ENCODE measurements at places on chromosomes 11 and 22. TPM values are rescaled to one million over a fixed set of nuclear protein-coding genes. Genes with fewer than 3 reads are reported as not detected.

DNA sequence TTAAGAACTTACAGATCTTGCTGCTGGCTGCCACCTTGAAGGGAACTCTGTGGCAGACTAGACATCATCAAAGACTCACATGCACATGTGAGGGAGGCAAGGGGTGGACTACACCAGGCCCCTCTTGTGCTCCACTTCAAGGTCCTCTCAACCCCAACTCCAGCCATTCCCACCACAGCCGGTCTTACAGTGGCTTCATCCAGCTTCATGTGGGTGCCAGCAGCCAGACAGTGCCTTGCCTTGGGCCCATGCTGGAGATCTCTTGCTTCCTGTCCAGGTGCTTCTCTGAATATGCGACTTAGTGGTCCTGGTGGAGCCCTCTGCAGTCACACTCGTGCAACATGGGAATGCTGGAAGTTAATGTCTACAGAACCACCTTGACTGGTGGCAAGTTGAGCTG, 44.6 kb upstream of the WNT7B start:
- DNase-seq: no peak

DNA sequence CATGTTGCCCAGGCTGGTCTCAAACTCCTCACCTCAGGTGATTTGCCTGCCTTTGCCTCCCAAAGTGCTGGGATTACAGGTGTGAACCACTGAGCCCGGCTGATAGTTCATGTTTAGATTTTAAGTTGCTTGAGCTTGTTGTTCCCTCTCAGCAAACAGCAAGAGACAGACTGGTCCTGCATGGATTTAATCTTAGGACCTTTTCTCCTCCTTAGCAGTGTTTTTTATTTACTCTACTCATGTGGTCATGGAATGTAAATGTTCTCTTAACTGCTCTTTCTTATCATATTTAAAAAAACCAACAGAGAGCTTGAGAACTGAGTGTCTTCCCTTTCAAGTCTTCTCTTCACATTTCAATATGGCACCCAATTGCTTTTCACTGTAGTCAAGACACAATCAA, 22.7 kb upstream of the PRDM10 start:
- DNase-seq: no peak

DNA sequence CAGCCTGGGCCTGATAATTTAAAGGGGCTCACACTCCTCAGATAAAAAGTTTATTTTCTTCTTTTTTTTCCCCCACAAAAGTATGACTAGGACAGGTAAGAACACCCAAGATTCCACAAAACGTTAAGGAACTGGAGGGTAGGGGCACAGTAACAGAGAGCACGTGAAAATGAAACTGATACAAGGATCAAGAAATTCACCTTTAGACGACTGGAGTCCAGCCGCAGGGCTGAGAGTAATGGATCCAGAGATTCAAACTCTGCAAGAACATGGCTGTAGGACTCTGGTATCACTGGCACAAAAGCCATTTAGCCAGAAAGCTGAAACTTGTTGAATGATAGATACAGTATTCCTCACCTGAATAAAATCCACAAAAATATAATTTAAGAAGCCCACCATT, 4.4 kb downstream of the HPS5 start:
- no peak for DNase-seq

DNA sequence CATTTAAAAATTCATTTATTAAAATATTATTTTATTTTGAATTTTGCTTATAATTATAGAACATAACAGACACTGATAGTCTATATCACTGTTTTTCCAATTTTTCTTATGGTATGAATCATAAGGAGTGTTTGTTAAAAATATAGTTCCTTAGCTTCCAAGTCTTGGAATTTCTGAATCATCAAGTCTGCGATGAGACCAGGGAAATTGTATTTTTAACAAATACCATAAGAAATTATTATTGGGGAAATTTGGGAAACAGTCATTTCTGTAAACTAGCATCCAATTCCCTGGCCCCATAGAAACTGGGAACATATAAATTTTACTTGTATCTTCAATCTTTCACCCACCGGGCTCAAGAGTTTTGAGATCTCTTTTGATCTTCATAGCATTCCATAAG, 38.0 kb upstream of the PICALM start:
- no peak for DNase-seq

MOV10L1 gene
- total RNA-seq: 0.21 TPM

- no peak for DNase-seq
Measured at GRCh38 chr11:93514712-93515111, 28.5 kb downstream of the SMCO4 start.

DNA sequence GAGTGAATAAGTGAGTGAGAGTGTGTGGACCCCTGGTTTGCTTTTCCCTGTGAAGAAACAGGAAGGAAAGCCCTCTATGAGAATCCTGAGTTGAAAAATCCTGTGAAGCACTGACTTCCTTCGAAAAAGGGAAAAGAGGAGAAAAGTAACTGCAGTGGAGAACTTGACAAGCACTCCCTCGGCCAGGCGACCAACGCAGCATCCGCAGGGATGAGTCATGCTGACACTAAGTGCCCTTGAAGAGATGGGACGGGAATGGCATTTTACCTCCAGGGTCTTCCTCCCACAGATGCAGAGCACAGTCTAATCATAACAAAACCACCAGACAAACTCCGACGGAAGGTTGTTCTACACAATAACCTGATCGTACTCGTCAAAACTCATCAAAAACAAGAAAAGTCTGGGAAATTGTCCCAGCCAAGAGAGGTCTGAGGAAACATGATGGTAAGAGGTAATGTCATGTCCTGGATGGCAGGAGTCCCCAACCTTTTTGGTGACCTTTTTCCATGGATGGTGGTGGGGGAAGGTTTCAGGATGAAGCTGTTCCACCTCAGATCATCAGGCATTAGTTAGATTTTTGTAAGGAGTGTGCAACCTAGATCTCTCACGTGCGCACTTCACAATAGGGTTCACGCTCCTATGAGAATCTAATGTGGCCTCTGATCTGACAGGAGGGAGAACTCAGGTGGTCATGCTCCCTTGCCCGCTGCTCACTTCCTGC, 132.2 kb upstream of the B3GAT1 start:
- no peak for DNase-seq

DNA sequence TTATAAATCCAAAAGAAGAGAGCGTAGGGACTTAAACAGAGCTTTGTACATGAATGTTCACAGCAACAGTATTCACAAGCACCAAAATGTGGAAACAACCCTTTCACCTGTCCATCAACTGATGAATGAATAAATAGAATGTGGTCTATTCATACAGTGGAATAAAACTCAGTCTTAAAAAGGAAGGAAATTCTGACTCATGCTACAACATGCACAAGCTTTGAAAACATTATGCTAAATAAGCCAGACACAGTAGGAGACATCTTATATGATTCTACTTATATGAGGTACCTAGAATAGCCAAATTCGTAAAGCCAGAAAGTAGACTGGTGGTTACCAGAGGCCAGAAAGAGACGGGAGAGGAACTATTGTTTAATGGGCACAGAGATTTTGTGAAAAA, 74.3 kb downstream of the SHANK2 start:
- DNase-seq: no peak

FOLR1 gene
- total RNA-seq: 1.7 TPM

SF3B2 gene
- 181 TPM for total RNA-seq

DNA sequence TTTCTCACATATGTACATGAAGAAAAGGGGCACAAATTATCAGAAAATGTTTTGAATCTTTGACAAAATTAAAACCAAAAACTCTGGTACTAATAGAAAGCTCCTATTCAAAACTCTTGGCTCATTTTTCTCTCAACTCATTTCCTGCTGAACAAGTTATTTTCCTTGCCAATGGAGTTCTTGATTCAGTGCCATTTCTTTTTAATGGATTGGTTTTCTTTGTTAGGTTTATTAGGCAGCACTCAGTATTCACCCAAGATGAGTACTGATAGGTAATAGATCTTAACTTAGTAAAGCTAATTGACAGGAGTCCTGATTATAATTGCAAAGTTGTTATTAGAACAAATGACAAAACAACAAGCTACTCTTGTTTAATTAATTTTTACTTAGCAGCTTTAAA, 279.4 kb upstream of the PDGFD start:
- DNase-seq: no peak

CCDC81 gene
- not detected for total RNA-seq

C11orf91 gene
- total RNA-seq: not detected

GRCh38 chr11:67581469-67581868, 2.1 kb upstream of the GSTP1 start:
- no peak for DNase-seq

GRCh38 chr11:114683007-114683406, 4.7 kb downstream of the NXPE2 start:
- DNase-seq: no peak

INS gene
- total RNA-seq: not detected

SCGB2A2 gene
- not detected for total RNA-seq

GRCh38 chr11:119193626-119194025, 8.4 kb downstream of the NHERF4 start:
- DNase-seq: no peak

- DNase-seq: no peak
Measured at GRCh38 chr22:39431821-39432251, 25.0 kb upstream of the MGAT3 start.

OR52B4 gene
- not detected for total RNA-seq

DNA sequence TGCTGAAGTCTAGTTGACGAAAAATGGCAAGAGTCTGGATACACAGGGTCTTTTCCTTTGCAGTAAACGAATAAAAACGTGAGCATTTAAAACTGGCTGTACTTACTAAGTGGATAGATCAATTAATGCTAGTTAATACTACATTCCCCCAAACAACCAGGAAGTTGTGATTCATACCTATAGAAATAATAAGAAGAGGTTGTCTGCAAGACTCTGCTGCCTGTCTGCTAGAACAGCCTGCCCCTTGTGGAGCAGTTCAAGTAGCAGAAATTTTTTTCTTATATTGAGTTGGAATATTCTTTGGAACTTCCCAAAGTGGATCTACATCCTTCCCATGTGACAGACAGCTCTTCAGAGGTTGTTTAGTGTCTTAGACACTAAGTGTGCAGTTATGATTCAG, 86.8 kb downstream of the TEAD1 start:
- no peak for DNase-seq

- DNase-seq: no peak
Measured at GRCh38 chr11:6563121-6563619, 40.2 kb downstream of the RRP8 start.

- no peak for DNase-seq
Measured at GRCh38 chr11:120465921-120466534, 45.5 kb upstream of the GRIK4 start.

GRCh38 chr22:27386186-27386585, 415.4 kb downstream of the MN1 start:
- DNase-seq: peak; percentile 84

DNA sequence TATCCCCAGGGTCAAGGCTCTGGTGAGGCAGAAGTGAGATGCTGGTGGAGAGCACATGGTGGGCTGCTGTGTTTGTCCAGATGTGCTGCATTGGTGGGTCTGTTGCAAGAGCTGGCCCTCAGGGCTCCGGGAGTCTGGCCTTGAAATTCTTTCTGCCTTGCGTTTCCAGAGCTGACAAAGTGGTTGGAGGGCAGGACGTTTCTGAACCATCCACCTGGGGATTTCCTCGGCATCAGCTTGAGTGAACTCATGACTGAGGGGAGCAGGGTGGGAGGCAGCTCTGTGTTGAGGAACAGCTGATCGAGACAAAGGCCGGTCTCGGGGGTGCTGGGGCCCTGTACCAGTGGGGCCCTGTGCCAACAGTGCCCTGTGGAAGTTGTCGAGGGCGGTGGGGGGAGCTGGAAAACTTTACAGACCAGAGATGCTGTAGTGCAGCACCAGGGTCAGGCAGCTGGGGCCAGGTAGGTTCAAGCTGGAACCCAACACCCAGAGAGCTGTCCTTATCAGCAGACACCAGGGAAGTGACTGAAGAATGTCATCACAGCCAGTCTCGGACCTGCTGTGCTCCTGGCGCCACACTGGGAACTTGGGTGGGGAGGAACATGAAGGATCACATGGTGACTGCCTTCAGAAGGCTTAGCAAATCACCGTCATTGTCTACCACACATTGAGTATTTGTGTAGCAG, 4.9 kb downstream of the TSKU start:
- DNase-seq: no peak

DNA sequence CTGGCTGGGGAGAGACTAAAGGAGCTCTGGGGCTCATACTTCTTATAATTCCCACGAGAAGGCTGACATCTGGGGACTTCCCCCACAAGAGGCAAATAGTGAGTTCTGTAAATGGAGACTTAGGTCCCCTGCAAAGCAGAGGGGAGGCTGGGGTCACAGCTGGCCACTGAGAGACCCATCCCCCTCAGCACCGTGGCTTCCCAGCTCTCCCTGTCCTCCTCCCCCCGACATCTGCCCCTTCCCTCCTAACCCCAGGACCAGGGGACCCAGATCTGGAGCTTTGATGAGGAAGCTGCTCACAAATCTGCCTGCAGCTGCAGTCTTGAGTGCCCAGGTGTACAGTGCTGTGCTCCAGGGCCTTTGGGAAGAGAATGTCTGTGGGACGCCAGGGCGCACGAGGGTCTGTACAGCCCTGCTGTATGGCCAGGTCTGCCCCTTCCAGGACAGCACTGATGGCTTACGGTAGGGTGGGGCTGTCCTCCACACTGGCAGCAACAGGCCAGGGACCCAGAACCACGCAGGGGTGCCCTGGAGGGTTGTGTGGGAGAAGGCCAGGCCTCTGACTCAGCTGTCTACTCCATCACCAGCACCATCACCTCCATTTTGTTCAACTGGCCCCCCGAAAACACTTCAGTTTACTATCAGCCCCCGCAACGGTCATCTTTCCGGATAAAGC, 1.1 kb downstream of the RGL4 start:
- no peak for DNase-seq

CHST1 gene
- 2.3 TPM for total RNA-seq

OR2AG2 gene
- 0.04 TPM for total RNA-seq

DGKZ gene
- total RNA-seq: 95.7 TPM

HORMAD2 gene
- total RNA-seq: not detected

DNA sequence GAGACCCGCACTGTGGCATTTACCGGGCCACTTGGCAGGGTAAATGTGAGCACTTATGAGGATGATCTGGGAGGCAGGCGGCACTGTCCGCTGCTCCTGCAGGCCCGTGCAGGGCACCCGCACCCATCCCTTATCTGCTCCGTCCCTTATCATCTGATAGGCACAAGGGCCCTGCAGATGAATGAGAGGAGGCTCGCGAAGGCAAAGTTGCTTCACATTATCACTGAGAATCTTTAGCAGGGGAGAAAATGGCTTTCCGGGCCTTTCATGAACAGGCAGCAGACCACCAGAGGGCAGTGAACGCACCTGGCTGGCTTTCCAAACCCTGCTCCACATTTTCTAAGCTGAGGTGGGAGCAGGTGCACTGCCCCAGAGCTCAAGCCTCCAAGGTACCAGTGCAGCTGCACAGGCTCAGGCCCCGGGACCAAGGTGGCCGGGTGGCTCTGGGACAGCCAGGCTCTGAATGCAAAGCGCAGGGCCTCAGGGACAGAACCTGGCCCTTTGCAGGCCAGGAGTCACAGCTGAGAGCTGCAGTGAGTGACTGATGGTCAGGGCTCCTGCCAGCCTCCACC, 165.6 kb downstream of the SHANK2 start:
- no peak for DNase-seq

DNA sequence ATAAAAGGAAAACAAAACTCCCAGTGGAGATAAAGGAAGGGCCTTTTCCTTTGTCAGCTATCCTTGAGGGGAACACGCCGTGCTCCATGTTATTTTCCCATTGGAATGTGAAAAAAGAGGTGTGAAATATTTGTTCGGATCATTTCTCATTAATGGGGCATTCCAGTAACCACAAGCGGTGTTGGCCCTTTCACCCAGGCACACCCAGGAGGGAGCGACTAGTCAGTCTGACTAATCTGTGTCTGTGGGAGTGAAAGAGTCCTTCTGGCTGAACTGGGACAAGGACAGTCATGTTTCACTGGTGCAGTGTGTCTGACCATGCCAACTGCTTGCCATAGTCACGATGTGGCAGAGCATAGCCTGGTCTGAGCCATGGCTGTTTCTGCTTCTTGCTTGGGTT, 13.0 kb upstream of the MYEOV start:
- DNase-seq: peak; percentile 89

Measured in kidney epithelial cell (primary cell).